ENCODE measurements at places on chromosomes 1 and 21.

DNA sequence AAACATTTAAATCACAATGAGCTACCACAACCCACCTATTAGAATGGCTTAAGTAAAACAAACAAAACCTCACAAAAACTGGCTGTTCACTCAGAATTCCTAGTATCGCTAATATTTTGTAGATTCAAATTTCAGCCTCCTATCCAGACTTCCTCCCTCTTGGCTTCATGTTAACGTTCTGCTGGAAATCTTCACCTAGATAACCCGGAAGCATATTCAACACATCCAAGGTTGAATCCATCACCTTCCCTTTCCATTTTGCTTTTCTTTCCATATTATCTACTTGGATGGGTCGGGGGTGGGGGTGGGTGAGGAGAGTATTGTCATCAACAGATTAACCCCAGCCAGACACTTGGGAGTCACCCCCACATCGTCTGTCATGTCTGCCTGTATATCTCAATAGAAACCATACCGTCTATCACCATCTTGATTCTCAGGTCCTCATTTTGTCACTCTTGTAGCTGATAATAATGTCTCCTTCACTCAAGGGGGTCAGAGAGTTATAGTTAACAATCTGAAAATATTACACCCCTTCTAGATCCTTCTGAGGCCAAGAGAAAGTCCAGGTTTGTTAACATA, 1.7 kb upstream of the DPH5 start:
- no peak for DNase-seq

GRCh38 chr1:203763505-203763904, 1.5 kb upstream of the LAX1 start:
- no peak for DNase-seq

DNA sequence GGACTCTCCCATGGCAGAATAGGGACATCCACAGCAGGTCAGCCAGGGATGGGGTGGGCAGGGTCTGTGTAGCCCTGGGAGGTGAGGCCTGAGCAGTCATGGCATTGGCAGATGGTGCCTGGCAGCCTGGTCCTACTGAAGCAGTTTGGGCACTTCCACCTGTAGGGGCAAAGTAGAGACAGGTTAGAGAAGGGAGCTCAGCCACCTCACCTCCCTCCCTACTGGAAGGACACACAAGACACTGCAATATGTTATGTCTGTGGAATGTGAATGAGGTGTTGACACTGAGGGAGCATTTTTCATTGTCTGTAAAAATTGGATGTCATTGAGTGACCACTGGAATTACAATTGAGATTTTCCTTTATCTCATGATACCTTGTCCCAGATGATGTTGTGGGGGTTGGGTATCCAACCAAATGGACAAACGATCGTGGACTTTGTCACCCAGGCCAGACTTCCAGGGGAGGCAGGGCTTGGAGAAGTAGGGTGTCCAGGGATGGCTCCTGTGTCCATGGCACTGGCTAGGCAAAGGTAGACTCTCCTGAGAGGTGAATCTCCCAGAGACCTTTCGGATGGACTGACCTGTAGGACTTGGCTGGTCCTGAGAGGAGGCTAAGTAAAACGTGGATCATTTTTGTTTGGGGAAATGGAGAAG, 9.7 kb downstream of the SHISA4 start:
- no peak for DNase-seq

GRCh38 chr1:34055818-34056217, 109.2 kb downstream of the CSMD2 start:
- DNase-seq = no peak

DNA sequence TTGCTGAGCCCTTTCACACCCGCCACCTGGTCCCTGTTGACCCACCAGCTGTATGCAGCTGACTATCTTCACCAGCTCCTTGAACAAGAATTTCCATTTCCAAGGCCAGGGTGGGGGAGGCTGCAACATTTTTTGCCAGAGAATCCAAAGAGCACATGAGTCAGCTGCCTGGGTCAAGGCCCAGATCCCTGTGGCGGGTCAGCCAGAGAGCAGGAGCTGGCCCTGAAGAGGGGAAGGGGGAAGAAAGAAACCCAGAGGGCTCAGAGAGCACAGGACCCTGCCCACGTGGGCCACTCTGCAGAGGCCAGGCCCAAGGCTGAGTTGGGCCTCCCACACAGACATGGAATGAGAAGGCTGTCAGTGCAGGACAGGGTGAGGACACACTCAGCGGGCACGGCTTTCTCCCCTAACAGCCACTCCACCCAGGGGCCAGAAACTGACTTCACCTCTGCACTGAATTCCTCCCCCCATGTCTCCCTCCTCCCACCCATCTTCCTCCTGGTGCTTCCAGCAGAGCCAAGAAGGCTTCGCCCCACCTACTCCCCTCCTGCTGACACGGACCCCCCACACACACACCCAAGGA, 28.9 kb downstream of the S100A6 start:
- DNase-seq = peak; percentile 89

- DNase-seq = peak; percentile 64
Measured at GRCh38 chr1:53092659-53093450, 30.8 kb downstream of the PODN start.

DNA sequence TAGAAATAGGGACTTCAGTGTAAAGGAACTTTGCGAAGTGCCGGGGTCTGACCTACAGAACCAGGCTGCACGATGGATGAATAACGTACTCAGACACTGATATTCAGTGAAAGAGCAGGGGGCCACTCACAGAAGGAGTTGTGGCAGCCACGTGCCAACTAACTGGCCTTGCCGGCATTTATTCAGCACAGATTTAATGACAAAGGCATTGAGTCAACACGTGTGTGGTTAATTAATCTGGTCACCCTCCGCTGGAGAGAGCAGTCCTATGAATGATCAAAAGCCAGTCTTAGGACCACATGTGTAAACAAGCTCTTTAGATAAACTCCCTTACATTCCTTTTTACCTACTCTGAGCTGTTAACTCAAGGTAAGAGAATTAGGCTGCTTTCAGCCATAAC, 6.2 kb upstream of the B3GALT2 start:
- DNase-seq = no peak

DNA sequence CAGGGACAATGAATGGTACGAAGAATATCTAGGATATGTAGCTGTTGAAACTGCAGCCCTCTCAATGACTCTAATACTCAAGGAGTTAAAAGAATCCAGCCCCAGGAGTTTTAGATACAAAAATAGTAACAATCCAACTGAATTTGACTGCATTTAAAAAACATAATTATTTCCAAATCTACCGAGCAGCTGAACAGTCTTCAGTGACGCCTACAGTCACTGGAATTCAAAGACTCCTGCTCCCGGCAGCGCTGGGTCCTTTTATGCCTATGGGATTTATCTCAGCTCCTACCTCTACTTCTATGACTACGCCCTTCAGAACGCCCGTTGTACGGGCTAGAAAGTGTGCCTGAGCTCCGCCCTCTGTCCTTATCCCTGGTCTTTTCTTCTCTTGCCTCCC, 55.7 kb downstream of the WARS2 start:
- DNase-seq = no peak

- no peak for DNase-seq
Measured at GRCh38 chr1:217983051-217983375, 302.1 kb upstream of the RRP15 start.

- no peak for DNase-seq
Measured at GRCh38 chr1:162901243-162901642, 40.3 kb upstream of the CCDC190 start.

- DNase-seq = no peak
Measured at GRCh38 chr1:5751833-5752745, 240.1 kb downstream of the NPHP4 start.

DNA sequence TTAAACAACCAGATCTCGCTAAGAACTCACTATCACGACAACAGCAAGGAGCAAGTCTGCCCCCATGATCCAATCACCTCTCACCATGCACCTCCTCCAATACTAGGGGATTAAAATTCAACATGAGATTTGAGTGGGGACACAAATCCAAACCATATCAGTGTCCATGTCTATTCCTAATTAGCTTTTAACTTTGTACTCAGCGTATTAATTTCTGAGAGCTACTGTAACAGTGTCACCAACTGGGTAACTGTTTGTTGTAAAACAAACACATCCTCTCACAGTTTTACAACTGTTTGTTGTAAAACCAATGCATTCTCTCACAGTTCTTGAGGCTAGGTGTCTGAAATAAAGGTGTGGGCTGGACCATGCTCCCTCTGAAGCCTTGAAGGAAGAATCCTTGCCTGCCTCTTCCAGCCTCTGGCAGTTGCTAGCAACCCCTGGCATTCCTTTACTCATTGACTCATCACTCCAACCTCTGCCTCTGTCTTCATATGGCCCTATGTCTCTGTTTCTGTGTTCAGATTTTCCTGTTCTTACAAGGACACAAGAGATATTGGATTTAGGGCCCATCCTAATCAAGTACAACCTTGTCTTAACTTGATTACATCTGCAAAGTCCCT, 121.2 kb downstream of the LTN1 start:
- DNase-seq = no peak

DNA sequence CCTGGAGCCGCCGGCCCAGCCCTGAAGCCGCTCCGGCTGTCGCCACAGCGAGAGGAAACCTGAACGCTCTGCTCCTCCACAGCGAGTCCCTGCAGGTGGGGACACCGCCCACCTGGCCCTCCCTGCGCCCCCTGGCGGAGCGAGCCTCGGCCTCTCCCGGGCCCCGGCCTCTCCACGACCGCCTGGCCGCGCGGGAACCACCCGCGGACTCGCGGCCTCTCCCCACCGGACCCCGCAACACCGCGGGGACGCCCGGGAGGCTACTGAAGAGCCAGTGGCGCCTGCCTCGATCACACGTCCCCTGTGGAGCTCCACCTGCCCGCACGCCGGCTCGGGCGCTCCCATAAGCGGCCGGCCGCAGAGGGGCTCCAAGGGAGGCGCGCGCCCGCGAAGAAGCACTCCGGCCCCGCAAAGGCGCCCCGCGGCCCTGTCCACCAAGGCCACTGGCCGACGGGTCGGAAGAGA, 109.6 kb downstream of the KCNN3 start:
- DNase-seq = peak; percentile 86

GRCh38 chr1:63442141-63442475, 74.7 kb downstream of the ALG6 start:
- DNase-seq = no peak

- no peak for DNase-seq
Measured at GRCh38 chr21:37904856-37905255, 11.4 kb downstream of the KCNJ6 start.

DNA sequence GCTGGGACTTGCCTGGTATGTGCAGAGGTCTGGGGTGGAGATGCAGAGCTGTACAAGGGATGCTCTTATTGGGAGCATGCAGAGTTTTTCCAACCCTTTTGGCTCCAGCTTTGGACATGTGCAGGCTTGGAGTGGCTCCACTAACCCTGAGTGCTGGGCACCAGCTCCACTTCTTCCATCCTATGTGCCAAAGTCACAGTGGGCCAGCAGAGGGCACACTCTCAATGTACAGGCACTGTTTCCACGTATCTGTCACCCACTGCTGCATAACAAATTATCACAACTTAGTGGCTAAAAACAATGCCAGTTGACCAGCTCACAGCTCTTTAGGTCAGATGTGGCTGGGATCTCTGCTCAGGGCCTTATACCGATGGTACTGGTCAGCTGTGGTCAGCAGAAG, 631.8 kb downstream of the AJAP1 start:
- no peak for DNase-seq

DNA sequence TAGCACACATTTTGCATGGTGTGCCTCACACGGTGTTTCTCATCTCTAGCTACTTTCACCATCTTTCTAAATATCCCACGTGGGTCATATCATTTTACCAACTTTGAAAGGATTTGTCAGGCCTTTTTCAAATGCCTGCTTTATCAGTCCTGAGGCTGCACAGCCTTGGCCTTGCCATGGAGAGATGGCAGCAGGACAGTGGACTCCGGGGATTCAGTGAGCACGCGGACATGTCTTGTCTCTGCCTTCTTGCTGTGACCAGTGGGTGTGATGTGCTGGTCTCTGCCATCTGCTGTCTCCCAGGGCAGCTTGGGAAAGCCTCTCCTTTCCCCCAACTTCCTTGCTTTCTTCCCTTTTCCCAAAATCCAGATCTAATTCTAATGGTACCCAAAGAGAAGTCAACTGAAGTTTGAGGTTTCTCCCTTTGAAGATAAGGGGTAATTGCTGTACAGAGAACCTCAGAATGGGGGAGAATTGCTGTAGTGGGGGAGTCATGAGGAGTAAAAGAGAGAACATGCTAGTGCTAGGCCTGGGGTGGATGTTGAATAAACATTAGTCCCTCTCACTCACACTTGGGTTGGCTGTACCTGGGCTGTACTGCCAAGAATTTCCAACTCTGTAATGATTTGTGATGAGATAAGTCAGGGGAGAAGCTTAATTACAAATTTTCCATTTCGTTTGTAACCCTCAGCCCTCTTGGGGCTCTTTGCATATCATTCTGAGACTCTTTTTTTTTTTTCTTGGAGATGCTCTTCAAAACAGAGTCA, 99.5 kb downstream of the GALNT2 start:
- no peak for DNase-seq

DNA sequence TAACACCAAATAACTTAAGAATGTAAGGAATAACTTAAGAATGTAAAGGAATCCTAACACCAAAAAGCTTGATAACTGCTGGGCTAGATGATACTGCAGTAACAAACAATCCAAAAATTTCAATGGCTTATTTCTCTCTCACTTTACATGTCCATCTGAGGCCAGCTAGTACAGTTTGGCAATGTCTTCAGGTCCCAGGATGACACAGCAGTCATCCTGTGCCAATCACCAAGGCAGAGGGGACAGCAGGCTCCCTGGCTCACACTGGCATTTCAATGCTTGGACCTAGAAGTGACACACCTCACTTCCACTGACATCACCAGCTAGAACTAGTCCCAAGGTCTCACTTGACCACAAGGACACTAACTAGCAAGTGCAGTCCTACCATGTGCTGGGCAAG, 15.3 kb downstream of the DNAJC11 start:
- no peak for DNase-seq

- DNase-seq = no peak
Measured at GRCh38 chr1:42660907-42661500, 2.8 kb downstream of the PPIH start.

DNA sequence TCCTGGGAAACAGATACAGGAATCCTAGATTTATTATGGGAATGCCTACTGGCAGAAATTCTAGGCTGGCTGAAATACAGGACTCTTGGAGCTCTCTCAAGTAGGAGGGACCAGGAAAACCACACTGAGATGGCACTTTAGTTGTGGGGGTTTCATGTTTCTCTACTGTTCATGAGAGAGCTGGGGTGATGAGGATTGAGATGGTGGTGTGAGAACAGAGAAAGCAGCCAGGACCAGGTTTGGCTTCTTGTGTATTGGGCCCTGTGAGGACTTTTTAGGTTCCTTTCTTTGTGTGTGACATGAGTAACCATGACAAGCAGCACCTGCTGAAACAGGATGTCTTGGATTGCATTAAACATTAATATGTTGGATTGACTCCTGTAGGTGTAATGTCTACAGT, 4.9 kb downstream of the ARID1A start:
- DNase-seq = no peak

- no peak for DNase-seq
Measured at GRCh38 chr1:226325178-226325577, 16.2 kb upstream of the LIN9 start.

GRCh38 chr1:205258719-205259118, 31.0 kb downstream of the TMCC2 start:
- DNase-seq = no peak

DNA sequence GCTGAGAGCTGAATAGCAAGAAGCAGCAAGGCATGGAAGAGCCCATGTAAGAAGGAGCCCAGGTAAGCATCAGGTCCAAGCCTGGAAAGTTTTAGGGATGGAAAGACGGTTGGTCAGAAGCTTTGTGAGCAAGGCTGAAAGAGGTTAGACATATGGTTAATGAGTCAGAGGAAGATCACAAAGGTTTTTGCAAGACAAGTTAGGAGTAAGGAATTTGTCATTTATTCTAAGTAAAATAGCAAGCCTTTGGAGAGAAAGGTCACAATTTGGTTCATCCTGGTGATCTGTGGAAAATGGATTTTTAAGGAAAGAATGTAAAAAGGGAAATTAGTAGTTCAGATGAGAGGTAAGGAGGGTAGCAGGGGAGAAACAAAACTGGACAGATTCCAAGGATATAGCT, 106.7 kb downstream of the DPYD start:
- no peak for DNase-seq

Data from Right ventricle myocardium inferior (tissue), 1 donor.